CD4-positive, alpha-beta T cell (primary cell): ENCODE measurements at places on chromosomes 6 and 20. TPM values are rescaled to one million over a fixed set of nuclear protein-coding genes. Genes with fewer than 3 reads are reported as not detected.

Gene HM13
- 113 TPM for total RNA-seq

Gene NHLRC1
- total RNA-seq = 0.11 TPM

Gene PRSS35
- not detected for total RNA-seq

Gene NEURL2
- total RNA-seq = 2.5 TPM

Gene POLR1C
- 46.6 TPM for total RNA-seq
